Adipose tissue (tissue), 3 donors: ENCODE measurements at places on chromosomes 2 and 18. TPM values are rescaled to one million over a fixed set of nuclear protein-coding genes. Genes with fewer than 3 reads are reported as not detected.

Gene POMC
- 9.8 TPM for polyA plus RNA-seq

Gene EGR4
- polyA plus RNA-seq: 0.05 TPM

Gene CHRNA1
- polyA plus RNA-seq: 0.18 TPM

Gene SPC25
- 1.1 TPM for polyA plus RNA-seq

Gene TTC27
- polyA plus RNA-seq: 9.0 TPM

Gene SPTBN1
- 219 TPM for polyA plus RNA-seq

Gene GALNT13
- polyA plus RNA-seq: 0.23 TPM

Gene ABCG8
- polyA plus RNA-seq: 0.07 TPM
